T-helper 2 cell (primary cell): ENCODE measurements at places on chromosomes 11 and 22.
A peak's percentile ranks its signal among the peaks of the same experiment; 100 is the strongest.

- no peak for DNase-seq
Observed at GRCh38 chr22:24965822-24966626, 13.5 kb downstream of the KIAA1671 start.

GRCh38 chr11:118382954-118383353, 18.5 kb upstream of the ATP5MG start:
- no peak for DNase-seq

GRCh38 chr11:110886288-110886970, 174.2 kb upstream of the ARHGAP20 start:
- DNase-seq, result no peak

GRCh38 chr22:38970551-38970950, 11.6 kb upstream of the APOBEC3B start:
- no peak for DNase-seq

DNA sequence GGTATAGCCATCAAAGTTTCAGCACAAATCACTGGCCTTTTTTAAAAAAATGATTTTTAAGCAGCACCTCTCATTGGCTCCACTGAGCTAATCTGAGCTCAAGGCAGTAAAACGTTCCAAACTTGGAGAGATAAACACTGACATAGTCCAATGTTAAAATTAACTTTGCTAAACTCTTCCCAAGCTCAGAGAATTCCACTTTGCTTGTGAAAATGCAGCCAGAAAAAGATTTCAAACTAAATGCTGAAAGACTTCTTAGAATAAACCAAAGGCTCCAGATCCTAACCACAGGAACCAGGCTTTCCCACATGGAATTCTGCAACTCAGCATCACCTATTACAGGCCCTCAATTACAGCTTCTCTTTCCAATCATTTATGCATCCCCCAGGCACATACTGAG, 84.7 kb upstream of the GDPD4 start:
- DNase-seq, result no peak

GRCh38 chr11:94960488-94960887, 12.9 kb downstream of the CWC15 start:
- no peak for DNase-seq

- DNase-seq, result peak; percentile 73
Observed at GRCh38 chr11:123822032-123822431, 15.9 kb upstream of the OR6M1 start.

GRCh38 chr11:46480166-46480726, 88.7 kb upstream of the CHRM4 start:
- DNase-seq, result no peak

DNA sequence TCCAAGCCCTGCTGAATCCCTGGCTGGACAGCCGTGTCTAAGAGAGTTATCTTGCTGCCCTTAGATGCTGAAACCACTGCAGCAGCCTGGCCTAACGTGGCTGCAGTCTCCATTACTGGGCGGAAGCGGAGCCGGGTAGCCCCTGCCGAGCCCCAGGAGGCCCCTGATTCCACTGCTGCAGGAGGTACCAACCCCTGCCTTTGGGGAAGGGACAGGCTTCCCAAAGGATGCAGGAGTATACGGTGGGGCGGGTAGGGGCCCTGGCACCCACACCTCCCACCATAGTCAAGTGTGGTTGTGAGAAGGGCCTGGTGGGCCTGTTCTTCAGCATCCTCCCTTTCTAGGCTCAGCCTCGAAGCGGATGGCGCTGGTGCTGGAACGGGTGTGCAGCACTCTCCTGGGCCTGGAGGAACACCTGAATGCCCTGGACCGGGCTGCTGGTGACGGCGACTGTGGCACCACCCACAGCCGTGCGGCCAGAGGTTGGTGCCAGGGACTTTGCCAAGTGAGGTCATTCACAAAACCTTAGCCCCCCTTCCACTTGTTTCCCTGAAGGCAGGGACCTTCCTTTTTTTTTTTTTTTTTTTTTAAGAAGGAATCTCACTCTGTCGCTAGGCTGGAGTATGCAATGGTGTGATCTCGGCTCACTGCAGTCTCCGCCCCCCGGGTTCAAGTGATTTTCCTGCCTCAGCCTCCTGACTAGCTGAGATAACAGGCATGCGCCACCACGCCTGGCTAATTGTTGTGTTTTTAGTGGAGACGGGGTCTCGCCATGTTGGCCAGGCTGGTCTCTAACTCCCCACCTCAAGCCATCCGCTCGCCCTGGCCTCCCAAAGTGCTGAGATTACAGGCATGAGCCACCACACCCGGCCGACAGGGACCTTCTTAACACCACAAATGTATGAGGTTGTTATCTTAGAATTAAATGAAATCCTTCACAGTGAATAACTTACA, 11.0 kb downstream of the TKFC start:
- no peak for DNase-seq

GRCh38 chr11:100329352-100329751, 357.7 kb upstream of the ARHGAP42 start:
- no peak for DNase-seq

GRCh38 chr11:88102598-88102934, 72.7 kb downstream of the RAB38 start:
- no peak for DNase-seq

GRCh38 chr11:70203751-70204465, 812 bp downstream of the FADD start:
- peak; percentile 78 for DNase-seq

GRCh38 chr11:10659339-10660216, 34.0 kb downstream of the IRAG1 start:
- DNase-seq, result no peak

DNA sequence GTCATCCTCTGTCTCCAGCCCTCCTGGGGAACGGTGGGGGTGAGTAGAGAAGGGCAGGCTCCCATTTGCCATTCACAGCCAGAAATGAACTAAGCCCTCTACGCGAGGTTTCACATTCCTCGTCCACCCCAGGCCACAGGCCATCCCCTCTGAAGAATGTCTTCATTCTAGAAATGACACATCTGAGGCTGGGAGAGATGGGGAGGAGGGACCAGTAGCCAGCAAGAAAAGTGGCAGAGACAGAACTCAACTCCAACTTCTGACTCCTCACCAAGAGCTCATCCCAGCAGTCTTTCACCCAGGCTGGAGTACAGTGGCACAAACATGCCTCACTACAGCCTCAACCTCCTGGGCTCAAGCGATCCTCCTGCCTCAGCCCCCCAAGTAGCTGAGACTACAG, 3.4 kb downstream of the CTSF start:
- DNase-seq, result no peak

- DNase-seq, result no peak
Observed at GRCh38 chr11:28596816-28597215, 488.6 kb downstream of the METTL15 start.

DNA sequence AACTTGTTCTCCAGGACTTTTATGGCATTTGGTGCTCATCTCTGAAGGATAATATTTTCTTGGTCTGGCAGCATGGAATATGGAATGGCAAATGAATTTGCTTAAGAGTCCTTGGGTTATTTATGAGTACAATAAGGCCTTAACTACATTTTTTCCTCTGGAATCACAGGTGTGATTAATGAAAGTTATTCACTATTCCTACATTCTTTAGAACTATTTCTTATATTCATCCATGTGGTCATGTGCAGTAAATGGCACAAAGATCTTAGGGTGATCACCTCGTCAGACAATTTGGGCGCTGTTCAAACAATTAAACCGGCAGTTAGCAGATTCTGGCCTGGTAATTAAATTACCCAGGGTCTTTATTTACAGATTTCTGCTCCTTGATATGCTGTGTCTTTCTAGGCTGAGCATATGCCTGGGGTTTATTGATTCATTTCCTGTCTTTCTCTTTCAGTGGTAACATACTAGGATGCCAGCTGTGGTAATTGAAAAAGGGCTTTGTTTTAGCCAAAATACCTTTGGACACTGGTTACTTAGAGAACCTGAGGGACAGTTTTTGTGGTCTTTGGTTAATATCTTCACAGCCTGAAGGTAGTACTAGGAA, 31.6 kb downstream of the SIK2 start:
- DNase-seq, result no peak

DNA sequence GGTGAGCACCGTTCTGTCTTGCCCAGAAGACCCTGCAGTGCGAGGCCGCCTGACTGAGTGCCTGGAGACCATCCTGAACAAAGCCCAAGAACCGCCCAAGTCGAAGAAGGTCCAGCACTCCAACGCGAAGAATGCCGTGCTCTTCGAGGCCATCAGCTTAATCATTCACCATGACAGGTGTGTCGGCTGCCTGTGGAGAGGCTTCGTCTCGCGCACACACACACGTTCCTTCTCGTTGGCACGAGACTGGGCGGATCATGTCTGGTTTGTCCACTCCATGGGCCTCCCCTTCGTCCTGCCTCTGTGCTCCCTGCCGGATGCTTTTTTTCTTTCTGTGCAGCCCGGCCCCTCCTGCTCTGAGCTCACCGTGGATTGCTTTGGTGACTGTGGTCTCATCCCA, 51.1 kb downstream of the MUC6 start:
- DNase-seq, result no peak

DNA sequence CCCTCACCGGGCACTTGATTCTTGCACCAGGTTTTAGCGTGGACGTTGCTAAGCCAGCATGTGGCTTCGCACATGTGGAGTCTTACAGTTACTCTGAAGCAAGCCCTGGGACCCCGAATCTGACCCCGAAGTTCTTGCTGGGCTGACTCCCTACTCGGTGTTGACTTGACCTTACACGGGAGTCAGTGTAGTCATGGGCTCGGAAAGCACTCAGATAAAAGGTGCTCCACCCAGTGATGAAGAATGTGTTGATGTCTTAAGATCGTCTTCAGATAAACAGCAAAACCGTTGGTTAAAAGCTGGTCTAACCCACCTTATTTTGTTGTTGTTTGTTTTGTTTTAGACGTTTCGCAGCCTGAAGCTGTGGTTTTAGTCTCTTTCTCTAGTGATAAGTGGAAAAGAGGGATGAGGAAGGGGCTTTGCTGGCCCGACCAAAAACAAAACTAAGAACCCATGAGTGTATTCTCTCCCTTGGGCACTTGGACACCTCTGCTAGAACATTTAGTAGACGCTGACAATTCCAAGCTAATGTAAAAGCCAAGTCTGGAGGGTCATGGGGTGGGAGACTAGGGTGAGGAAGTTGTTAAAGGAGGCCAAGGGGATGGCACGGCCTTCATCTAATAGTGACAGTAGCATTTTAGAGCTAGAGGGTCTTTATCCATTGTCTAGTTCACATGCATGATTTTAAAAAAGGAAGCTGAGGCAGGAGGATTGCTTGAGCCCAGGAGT, 69.9 kb downstream of the BCR start:
- no peak for DNase-seq

DNA sequence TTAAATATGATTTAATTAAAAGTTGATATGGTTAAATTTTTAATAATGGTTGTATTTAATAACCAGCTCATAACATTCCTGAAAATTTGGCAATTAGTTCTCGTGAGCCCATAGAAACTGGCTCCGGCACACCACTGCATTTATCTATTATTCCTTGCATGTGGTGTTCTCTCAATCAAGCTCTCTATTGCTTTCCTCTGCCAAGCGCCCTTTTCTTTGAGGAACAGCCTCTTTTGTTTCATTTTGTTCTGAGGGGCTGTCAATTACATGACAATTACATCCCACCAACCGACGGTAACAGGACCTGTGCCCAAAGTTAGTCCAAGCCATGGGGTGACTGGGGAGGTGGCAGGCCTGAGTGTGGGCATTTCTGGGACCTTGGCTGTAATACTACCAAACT, 8.1 kb downstream of the C11orf91 start:
- no peak for DNase-seq

DNA sequence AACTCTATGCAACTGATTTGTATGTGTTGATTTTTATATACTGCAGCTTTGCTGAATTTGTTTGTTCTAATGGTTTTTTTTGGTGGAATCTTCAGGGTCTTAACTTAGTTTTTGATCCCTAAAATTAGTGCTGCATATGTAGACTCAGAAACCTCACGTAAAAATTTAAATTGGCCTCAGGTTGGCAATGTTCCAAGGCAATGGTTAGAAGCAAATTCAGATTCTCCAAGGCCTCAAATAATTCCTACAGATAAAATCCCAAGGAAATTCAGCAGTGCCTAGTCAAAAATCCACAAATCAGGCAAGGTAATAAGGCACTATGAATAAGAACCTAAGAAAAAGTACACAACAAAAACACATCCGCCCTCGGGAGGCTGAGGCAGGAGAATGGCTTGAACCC, 9.5 kb downstream of the PDE3B start:
- DNase-seq, result no peak

- no peak for DNase-seq
Observed at GRCh38 chr11:64868904-64869570, 9.4 kb downstream of the EHD1 start.

GRCh38 chr11:2931420-2931746, 2.2 kb upstream of the PHLDA2 start:
- DNase-seq, result no peak

- DNase-seq, result no peak
Observed at GRCh38 chr22:47345025-47345424, 582.6 kb downstream of the TBC1D22A start.

DNA sequence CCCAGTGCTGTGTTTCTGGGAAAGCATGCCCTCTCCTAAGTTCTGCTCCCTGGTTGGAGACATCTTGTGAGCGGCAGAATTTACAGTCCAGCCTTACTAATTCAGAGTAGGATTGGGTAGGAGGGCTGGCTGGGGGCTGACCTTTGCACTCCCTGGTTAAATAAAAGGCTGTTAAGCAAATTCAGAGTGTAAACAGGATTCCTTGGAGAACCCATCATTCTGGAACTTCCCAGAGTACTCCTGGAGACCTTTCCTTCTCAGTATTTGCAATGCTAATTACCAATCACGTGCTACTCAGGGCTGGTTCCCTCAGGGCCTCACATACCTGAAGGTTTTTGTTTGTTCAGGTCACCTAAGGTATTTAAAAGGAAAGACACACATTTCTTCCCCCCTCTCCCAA, 340.2 kb downstream of the TBC1D22A start:
- no peak for DNase-seq

- DNase-seq, result peak; percentile 43
Observed at GRCh38 chr11:128422576-128423370, 164.6 kb downstream of the ETS1 start.
